ENCODE measurements at places on chromosomes 2 and 18.

- DNase-seq = no peak
Measured at GRCh38 chr2:168345601-168346000, 98.2 kb upstream of the STK39 start.

- DNase-seq = no peak
Measured at GRCh38 chr2:127674241-127675209, 805 bp downstream of the LIMS2 start.

GRCh38 chr2:197828464-197829135 is 24.2 kb downstream of the PLCL1 start:
- DNase-seq = no peak

- DNase-seq = no peak
Measured at GRCh38 chr2:23519334-23519651, 134.3 kb downstream of the KLHL29 start.

- no peak for DNase-seq
Measured at GRCh38 chr2:39492095-39492590, 55.1 kb upstream of the MAP4K3 start.

GRCh38 chr2:240465268-240465764 is 29.9 kb downstream of the GPC1 start:
- no peak for DNase-seq

DNA sequence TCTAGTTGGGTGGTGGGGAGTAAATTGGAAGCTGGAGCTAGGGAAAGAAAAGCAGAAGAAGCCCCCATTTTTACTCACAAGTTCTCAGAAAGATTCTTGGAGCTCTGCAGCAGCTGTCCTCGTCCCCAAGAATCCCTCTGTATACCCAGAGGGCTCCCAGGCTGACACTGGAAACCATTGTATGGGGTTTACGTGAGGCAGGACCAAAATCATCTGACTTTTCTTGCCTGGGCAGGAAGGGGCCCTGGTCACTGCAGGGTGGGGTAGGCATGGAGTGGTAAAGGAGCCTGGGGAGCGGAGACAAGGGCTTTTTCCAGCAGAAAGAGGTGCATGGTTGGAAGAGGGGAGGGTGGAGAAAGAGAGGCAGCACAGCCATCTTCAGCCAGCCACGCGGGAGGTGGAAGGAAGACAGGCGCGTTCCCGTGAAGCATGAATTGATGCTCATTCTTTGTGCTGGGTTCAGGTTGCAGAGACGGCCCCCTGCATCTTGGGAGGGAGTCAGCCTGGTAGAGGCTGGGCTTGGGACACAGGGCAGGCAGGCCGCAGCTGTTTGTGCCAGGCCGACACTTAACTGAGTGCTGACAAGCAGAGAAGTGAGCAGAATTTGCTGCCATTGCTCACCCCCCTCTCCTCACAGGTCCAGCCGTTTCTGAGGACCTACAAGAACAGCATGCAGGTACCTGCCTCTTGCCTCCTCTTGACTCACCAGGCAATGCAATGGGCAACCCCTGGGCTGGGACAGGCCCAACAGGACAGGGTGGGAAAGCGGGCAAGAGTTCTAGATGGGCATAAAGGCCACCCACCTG is 94.8 kb downstream of the PLB1 start:
- peak; percentile 78 for DNase-seq

- no peak for DNase-seq
Measured at GRCh38 chr18:11004294-11004693, 145.1 kb downstream of the PIEZO2 start.

GRCh38 chr2:121570667-121571055 is 40.0 kb downstream of the RNU4ATAC start:
- DNase-seq = no peak

DNA sequence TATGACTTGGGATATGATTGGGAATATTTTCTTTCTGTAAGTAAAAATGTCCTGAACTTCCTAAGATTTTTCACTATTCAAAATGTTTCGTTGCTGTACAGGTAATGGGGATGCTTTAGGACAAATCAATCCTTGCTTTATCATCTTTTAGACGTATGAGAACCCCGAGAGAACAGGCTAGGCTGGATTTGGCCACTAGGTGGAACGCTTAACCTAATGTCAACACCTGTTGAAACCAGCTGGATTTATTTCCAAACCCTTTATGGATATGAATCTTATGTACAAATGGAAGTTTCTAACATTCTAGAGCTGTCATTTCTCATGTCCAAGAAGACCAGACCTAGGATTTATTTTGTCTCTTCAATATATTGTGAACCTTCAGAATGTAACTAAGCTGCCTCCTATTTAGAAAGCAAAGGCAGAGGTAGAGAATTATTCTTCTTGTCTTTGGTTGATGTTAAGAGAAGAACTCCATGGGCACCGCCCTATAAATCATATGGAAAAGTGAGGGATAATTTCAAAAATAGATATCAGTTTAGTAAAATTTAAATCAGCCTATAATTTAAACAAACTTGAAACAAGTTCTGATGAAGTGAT is 96.7 kb downstream of the PMAIP1 start:
- DNase-seq = no peak

- no peak for DNase-seq
Measured at GRCh38 chr2:215651412-215651811, 215.5 kb upstream of the FN1 start.

- DNase-seq = peak; percentile 56
Measured at GRCh38 chr2:166411473-166412230, 35.9 kb upstream of the SCN9A start.

GRCh38 chr2:128277961-128278681 is 40.5 kb downstream of the HS6ST1 start:
- no peak for DNase-seq

- DNase-seq = no peak
Measured at GRCh38 chr2:45715601-45716379, 64.3 kb downstream of the PRKCE start.

- DNase-seq = peak; percentile 57
Measured at GRCh38 chr2:224025874-224026273, 13.2 kb downstream of the SERPINE2 start.

DNA sequence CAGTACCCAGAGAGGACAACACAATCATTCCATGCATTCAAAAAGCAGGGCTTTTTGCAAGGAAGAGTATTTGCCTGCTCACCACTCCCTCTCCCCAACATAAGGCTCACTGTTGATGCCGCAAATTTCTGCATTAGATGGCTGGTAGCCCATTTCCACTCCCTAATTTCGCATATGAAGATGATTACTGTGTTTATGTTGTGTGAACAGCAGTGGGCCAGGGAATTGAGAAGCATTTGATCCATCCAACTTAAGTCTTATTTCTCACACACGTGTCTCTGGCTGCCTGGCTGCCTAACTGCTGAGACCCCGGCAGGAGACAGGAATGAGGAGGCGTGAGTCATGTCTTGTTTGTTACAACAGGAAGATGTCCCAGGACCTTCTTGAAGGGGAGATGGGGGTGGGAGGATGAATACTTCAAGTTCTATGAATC is 294.1 kb downstream of the ALK start:
- DNase-seq = no peak

GRCh38 chr18:55336438-55337100 is 251.4 kb downstream of the TCF4 start:
- no peak for DNase-seq

GRCh38 chr18:59769129-59769865 is 72.1 kb upstream of the CCBE1 start:
- DNase-seq = no peak

DNA sequence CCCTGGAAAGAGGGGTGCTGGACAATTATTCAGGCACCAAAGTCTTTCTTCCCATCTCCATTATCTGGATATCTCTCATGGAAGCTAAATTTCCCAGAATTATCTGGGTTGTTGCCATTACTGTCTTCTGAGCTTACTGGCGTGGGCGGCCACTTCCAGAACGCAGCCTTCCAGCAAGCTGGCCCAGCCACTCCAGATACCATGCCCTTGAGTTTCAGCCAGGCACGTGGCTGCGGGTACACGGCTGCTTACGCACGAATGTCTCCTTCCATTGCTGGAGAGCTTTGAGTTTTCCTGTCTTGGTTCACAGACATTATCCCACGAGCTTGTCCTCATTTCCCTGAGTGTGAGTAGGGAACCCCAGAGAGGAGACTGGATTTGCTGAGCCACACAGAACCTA is 32.7 kb downstream of the CELF4 start:
- DNase-seq = no peak

GRCh38 chr2:62202019-62202722 is 6.3 kb downstream of the B3GNT2 start:
- no peak for DNase-seq

GRCh38 chr2:212421556-212422334 is 116.9 kb downstream of the ERBB4 start:
- no peak for DNase-seq

- no peak for DNase-seq
Measured at GRCh38 chr2:238027591-238028415, 33.0 kb upstream of the SCLY start.

GRCh38 chr2:143717536-143718168 is 588.4 kb downstream of the ARHGAP15 start:
- DNase-seq = no peak

DNA sequence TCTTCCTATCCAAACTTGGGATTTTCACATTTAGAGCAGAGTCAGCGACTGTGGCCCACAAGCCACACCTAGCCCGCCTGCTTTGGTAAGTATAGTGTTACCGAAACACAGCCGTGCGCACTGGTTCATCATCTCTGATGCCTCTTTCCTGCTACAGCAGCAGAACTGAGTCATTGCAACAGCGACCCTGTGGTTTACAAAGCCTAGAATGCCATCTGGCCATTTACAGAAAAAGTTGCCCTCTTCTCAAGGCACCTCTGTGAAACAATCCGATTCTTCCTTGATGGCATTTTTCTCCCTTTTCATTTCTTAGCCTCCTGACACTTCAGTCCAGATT is 10.7 kb upstream of the IAH1 start:
- peak; percentile 41 for DNase-seq
